Epithelial cell of umbilical artery (primary cell): ENCODE measurements at places on chromosomes 7 and 10. TPM values are rescaled to one million over a fixed set of nuclear protein-coding genes. Genes with fewer than 3 reads are reported as not detected.

The LUC7L2 gene
- 31.5 and 42.4 TPM in 2 replicates for total RNA-seq

The RNF133 gene
- total RNA-seq = 0.32 and 1.1 TPM in 2 replicates

The SRRM3 gene
- total RNA-seq = 0.91 and 1.3 TPM in 2 replicates

The TAF3 gene
- 1.3 and 1.8 TPM in 2 replicates for total RNA-seq

The MSMB gene
- total RNA-seq = not detected in 2 replicates

The NEUROD6 gene
- not detected in 2 replicates for total RNA-seq

The PPP1R3A gene
- not detected in 2 replicates for total RNA-seq

The CRHR2 gene
- total RNA-seq = not detected in 2 replicates

The STEAP2 gene
- total RNA-seq = 5.8 and 12.8 TPM in 2 replicates

The LDB1 gene
- 24.0 and 25.5 TPM in 2 replicates for total RNA-seq

The AGR2 gene
- total RNA-seq = not detected in 2 replicates

The ITGB8 gene
- 1.4 and 1.9 TPM in 2 replicates for total RNA-seq

The COBL gene
- not detected in 2 replicates for total RNA-seq

The SMKR1 gene
- 0.46 TPM in 1 of 2 replicates, not detected in the other for total RNA-seq
